Stimulated activated CD8-positive, alpha-beta memory T cell treated with anti-CD3 and anti-CD28 coated beads, Interleukin-4, amount 100 ng/mL, for 48 hours (primary cell): ENCODE measurements at places on chromosomes 6 and 20.

- DNase-seq: no peak
Measured at GRCh38 chr6:34378470-34378869, 14.0 kb downstream of the NUDT3 start.

DNA sequence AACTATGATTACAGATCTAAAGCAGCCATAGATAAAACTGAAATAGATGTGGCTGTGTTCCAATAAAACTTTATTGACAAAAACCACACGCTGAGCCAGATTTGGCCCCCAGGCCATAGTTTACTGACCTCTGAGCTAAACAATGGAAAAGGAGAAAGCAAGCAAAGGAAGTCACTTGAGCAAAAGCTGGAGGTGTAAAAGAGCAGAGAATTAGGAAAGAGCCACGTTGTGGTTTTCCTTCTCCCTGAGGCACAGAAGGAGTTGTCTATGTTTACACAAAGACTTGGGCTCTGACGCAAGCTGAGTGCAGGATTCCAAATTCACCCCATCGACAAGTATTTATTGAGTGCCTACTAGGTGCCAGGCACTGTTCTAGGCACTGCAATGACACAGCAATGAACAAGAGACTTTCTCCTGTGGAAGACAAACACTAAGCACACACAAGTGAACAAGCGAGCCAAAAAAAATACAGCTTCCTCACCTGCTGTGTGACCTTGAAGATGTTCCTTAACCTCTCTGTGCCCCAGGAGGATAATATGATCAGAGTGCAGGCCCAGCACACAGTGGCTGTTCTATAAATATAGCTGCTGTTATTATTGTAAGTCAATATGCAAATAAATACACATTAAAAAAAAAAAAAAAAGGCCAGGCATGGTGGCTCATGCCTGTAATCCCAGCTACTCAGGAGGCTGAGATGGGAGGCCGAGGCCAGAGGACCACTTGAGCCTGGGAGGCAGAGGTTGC, 75.4 kb upstream of the PTPN1 start:
- DNase-seq: no peak

- no peak for DNase-seq
Measured at GRCh38 chr20:63330940-63331339, 30.2 kb downstream of the CHRNA4 start.

DNA sequence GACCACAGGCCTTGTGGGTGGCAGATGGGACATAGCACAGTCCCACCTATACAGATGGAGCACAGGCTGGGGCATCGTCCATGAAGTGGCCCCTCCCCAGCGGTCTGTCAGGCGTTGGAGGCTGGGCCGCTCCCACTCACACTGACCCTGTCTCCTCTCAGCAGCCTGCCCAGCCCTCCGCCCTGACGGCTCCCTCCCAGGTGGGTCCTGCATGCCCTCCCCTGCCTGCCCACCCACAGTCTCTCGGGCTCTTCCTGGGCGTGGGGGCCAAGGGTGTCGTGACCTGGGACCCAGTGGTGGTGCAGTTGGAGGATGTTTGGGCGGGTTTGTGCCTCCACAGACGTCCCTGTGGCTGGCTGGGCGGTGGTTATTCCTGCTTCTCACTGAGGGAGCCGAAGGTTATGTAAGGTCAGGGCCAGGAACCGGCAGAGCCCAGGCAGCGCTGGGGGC, 22.3 kb downstream of the COL20A1 start:
- DNase-seq: no peak

- DNase-seq: no peak
Measured at GRCh38 chr6:147991961-147992360, 350.7 kb upstream of the SASH1 start.

DNA sequence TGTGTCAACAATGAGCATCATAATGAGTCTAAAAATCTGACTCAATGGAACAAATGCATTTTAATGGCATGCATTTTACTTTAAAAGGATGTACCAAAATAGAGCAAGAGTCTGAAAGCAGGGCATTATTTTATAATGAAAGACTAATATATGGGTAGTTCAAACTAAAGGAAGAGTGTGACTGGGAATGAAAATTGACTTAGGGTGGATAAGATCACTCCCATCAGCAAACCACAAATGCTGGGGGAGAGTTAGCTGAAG, 114.7 kb downstream of the SOX4 start:
- no peak for DNase-seq

GRCh38 chr20:44014807-44015732, 100.4 kb downstream of the TOX2 start:
- DNase-seq: no peak

DNA sequence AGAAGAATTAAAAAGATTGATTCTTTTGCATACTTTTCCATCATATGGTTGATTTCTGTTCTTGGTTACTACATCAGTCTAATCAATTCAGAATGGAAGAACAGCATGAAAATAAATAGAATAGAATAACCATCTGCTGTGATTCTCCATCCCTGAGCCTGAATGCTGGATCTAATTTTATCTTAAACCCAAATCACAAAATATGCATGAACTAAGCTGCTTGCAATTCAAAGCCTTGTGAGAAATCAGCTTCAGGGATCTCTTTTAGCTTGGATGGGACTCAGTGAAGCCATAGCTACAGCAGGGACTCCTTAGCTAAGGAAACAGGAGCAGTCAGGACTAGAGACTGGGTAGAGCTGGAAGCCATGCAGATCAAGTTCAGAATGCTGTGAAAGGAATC, 74.1 kb downstream of the TPBG start:
- DNase-seq: no peak

GRCh38 chr6:1297746-1298145, 14.2 kb upstream of the FOXQ1 start:
- DNase-seq: no peak

DNA sequence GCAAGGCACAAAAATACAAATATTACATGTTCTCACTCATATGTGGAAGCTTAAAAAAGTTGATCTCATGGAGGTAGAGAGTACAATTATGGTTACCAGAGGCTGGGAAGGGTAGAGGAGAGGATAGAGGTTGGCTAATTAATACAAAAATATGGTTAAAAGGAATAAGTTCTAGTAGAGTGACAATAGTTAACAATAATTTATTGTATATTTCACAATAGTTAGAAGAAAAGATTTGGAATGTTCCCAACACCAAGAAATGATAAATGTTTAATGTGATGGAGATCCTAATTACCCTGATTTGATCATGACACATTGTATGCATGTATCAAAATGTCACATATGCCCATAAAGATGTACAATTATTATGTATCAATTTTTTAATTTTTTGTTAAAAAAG, 1.8 kb downstream of the ALDH8A1 start:
- DNase-seq: no peak
